ENCODE measurements at places on chromosomes 12 and 14. TPM values are rescaled to one million over a fixed set of nuclear protein-coding genes. Genes with fewer than 3 reads are reported as not detected.

Gene ENDOU
- total RNA-seq = not detected

DNA sequence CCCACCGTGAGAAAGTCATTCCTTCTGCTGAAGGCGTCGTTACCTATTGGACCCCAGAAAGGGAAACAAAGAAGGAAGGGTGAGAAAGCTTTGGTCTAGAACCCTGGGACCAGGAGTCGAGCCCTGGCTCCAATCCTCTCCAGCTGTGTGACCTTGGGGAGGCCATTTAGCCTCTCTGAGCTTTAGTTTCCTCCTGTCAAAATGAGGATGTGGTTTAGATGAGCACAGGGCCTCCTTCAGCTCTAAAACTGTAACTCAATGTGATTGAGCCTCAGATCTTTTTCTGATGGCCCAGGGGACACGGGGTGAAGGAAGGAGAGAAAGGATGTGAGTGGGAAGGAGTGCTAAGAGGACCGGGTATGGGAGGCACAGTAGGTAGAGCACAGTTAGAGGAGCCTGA is 7.7 kb downstream of the JDP2 start:
- peaks cover 55% of the 10 kb centered on the region for H3K36me3 ChIP-seq
- no peak overlapping the region for H3K4me3 ChIP-seq
- H3K4me1 ChIP-seq = peaks cover 3% of the 10 kb centered on the region
- H3K27ac ChIP-seq = no peak overlapping the region

Gene OS9
- total RNA-seq = 112 TPM

DNA sequence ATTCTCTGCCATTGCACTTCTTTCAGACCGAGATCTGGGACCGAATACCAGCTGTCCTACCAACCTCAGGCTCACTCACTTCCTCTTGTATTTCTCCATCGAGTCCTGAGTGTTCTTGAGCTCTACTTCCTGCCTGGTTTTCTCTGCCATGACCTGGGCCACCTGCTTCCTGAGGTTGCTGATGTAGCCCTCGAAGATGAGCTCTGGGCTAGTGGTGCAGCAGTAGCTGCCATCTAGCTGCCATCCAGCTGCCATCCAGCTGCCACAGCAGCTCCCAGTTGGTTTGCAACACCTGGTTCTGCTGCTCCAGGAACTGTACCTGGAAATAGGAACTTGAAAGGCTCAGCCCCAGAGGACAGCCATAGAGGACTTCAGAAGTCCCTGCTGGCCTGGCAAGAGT is 15.0 kb upstream of the KRT73 start:
- H3K4me3 ChIP-seq = no peak overlapping the region
- H3K4me1 ChIP-seq = no peaks in the 10 kb centered on the region
- H3K36me3 ChIP-seq = no peaks in the 10 kb centered on the region
- H3K27me3 ChIP-seq = no peaks in the 10 kb centered on the region
- no peak overlapping the region for H3K27ac ChIP-seq

GRCh38 chr14:74630881-74631690 is 19.0 kb upstream of the LTBP2 start:
- no peaks in the 10 kb centered on the region for H3K4me1 ChIP-seq
- no peaks in the 10 kb centered on the region for H3K27me3 ChIP-seq
- H3K4me3 ChIP-seq = no peak overlapping the region
- H3K27ac ChIP-seq = no peak overlapping the region
- DNase-seq = no peak
- H3K36me3 ChIP-seq = no peaks in the 10 kb centered on the region

GRCh38 chr12:119631930-119632678 is 35.8 kb upstream of the PRKAB1 start:
- no peaks in the 10 kb centered on the region for H3K4me1 ChIP-seq
- no peak overlapping the region for H3K4me3 ChIP-seq
- no peak overlapping the region for H3K27ac ChIP-seq
- DNase-seq = no peak
- H3K36me3 ChIP-seq = no peaks in the 10 kb centered on the region

- H3K4me1 ChIP-seq = no peaks in the 10 kb centered on the region
- H3K36me3 ChIP-seq = peaks cover 4% of the 10 kb centered on the region
- no peak overlapping the region for H3K27ac ChIP-seq
These were observed 142.5 kb upstream of the LMNTD1 start for GRCh38 chr12:25695574-25695973.

Gene ITGA7
- 114 TPM for total RNA-seq

Gene CACNA1C
- total RNA-seq = 0.81 TPM

Gene SERPINA1
- not detected for total RNA-seq

GRCh38 chr14:97074456-97074855 is 277.3 kb downstream of the VRK1 start:
- no peaks in the 10 kb centered on the region for H3K4me1 ChIP-seq
- H3K27me3 ChIP-seq = no peaks in the 10 kb centered on the region
- no peaks in the 10 kb centered on the region for H3K36me3 ChIP-seq
- H3K27ac ChIP-seq = no peak overlapping the region

- no peak for DNase-seq
- H3K4me1 ChIP-seq = no peaks in the 10 kb centered on the region
- no peak overlapping the region for H3K4me3 ChIP-seq
- H3K27me3 ChIP-seq = no peaks in the 10 kb centered on the region
- H3K36me3 ChIP-seq = peaks cover 38% of the 10 kb centered on the region
These were observed 263.1 kb downstream of the CEP128 start for GRCh38 chr14:80678436-80678835.

Gene BEGAIN
- total RNA-seq = 2.7 TPM

Gene DAD1
- total RNA-seq = 127 TPM

Gene TSPAN19
- total RNA-seq = not detected

GRCh38 chr12:112837629-112838197 is 46.2 kb downstream of the RPH3A start:
- H3K36me3 ChIP-seq = no peaks in the 10 kb centered on the region
- H3K4me1 ChIP-seq = 0 out of 2 replicates have a peak, but pooled peaks cover 4% of the 10 kb centered on the region
- H3K27me3 ChIP-seq = no peaks in the 10 kb centered on the region
- no peak overlapping the region for H3K4me3 ChIP-seq

DNA sequence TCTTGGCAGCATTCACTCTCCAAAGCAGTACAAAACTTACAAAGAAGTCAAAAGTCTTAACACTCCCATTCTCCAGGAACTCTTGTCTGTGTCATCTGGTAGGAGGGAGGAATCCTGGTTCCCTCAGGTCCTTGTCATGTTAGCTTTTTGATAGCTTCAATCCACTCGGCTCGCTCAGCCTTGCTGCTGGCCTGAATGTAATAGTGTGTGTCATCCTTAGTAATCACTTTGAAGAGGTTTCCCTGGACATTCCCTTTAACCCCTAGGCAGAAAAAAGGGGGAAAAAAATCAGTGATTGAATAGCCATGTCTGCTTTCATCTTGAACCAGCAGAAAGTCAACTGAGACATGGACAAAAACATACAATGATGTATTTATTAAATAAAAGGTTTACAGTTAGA is 24.8 kb downstream of the PLEK2 start:
- no peak for DNase-seq
- H3K4me1 ChIP-seq = no peaks in the 10 kb centered on the region
- H3K4me3 ChIP-seq = no peak overlapping the region

Gene CACNA2D4
- 0.79 TPM for total RNA-seq

DNA sequence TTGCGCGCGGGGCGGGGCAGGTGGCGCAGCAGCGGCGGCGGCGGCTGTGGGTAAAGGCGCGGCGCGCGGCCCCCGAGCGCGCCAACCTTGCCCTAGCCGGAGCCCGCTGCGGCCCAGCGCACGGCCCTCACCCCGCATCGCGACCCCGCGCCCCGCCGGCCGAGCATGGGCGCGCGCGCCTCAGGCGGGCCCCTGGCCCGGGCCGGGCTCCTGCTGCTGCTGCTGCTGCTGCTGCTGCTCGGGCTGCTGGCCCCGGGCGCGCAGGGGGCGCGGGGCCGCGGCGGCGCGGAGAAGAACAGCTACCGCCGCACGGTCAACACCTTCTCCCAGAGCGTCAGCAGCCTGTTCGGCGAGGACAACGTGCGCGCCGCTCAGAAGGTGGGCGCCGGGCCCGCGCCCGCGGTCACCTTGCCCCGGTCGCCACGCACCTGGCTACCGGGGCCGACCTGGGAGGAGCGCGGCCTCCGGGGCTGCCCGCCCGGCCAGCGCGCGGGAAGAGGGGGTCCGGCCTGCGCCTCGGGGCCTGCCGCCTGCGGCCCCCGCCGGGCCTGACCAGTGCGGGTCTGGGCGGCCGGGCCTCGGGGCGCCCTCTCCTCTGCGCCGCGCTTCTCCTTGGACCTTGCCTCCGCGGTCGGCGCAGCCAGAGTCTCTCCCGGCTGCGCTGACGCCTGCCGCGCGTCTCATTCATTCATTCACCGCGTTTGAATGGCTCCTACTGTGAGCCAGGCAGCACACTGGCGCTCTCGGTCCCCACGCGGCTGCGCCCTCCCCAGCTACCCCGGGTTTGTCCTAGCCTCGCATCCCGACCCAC is at the start of gene BRI3BP:
Gene BRI3BP, plus strand, starts transcription at position 20 of the 811 bp plus-strand sequence. Its CDS starts 146 bp downstream, at position 166.
- H3K36me3 ChIP-seq = no peaks in the 10 kb centered on the region
- peak within 1 kb of the TSS; percentile 87 for H3K4me3 ChIP-seq
- no peaks in the 10 kb centered on the region for H3K27me3 ChIP-seq
- no peaks in the 10 kb centered on the region for H3K4me1 ChIP-seq
- H3K27ac ChIP-seq = no peak within 1 kb of the TSS

DNA sequence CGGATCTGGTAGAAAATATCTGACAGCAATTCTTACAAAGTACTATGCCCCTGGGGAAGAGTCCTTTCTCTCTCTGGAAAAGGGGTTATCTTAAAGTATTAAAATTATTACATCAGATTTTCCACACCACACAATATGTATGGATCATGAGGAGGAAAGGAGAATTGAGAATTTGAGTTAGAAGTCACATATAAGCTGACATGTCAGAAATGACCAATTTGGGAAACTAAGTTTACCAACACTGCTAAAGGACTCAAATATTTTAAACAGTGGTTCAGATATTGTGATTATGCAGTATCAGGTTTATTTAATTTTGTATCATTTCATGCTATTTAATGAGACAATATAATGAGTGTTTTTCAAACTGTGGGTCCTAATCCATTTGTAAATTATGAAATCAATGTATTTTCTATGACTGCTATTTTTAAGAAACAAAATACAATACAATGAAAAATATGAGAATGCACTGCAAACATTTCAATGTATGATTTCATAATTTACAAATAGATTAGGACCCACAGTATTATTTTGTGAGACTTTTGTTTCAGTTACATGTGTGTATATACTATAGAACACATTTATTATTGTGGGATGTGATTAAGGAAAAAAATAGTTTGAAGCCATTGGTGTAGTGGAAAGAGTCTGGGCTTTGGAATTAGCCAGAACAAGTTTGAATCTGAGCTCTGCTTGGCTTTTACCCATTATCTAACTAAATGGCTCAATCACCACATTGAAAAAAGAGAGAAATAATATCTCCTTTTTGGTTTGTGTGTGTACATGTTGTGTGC is 1.8 kb upstream of the INSM2 start:
- H3K4me1 ChIP-seq = no peaks in the 10 kb centered on the region
- H3K36me3 ChIP-seq = no peaks in the 10 kb centered on the region
- no peak overlapping the region for H3K4me3 ChIP-seq
- DNase-seq = no peak

Gene NAA25
- 57.1 TPM for total RNA-seq

Gene CHGA
- 7.8 TPM for total RNA-seq

DNA sequence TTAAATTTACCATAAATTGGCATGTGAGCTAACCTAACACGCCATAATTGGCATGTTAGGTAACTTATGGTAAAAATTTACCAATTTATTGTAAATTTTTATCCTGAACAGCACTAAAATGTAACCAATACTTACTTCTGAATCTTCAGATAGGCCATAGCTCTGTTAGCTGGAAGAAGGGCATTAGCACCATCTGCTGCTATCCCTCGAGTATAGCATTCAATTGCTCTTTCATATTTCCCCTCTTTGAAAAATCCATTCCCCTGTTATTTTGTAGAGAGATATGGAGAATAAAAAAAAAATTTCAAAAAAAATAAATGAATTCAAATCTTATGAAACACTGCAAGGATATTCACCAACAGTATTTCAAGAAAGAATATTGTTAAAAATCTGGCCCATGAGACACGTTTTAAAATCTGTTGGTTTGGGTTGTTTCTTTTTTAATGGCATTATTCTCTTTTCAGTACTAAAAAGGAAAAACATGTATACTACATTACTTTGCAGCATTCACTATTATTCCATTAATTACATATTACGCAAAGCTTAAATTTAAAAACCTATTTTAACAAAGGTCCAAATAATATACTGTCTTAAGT is 19.1 kb downstream of the RPAP3 start:
- no peak overlapping the region for H3K4me3 ChIP-seq
- no peak for DNase-seq
- no peaks in the 10 kb centered on the region for H3K4me1 ChIP-seq
- no peaks in the 10 kb centered on the region for H3K27me3 ChIP-seq
- H3K36me3 ChIP-seq = peaks cover under 1% of the 10 kb centered on the region

DNA sequence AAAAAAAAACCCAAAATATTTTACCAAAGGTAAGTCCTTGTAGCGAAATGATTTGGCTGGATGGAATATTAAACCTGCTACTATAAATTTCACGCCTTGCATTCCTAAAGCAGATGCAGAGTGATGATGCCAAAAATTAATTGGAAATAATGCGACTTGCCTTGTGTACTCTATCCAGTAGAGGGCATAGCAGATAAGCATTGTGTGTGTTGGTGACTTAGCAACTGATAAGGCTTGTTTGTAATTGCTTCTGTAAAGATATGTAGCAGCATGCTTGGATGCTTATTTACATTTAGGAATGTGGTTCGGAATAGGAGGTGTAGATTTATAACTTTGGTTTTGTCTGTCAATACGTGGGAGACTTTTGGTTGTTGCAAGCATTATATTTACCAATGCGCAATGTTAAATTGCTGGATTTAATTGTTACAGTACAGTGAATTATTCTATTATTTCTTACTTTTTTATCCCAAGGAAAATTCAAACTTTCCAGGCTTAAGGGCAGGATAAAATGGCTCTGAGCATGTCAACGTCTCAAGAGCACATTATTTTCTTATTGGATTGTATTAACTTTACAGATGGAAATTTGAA is 80.5 kb downstream of the TMEM260 start:
- DNase-seq = no peak
- no peaks in the 10 kb centered on the region for H3K4me1 ChIP-seq
- H3K27ac ChIP-seq = no peak overlapping the region
- H3K36me3 ChIP-seq = peaks cover 7% of the 10 kb centered on the region
- H3K4me3 ChIP-seq = no peak overlapping the region
- H3K27me3 ChIP-seq = no peaks in the 10 kb centered on the region

GRCh38 chr12:23055004-23055403 is 430.0 kb downstream of the ETNK1 start:
- no peak overlapping the region for H3K4me3 ChIP-seq
- H3K27me3 ChIP-seq = no peaks in the 10 kb centered on the region
- no peaks in the 10 kb centered on the region for H3K4me1 ChIP-seq
- peak; percentile 74 for DNase-seq
- no peaks in the 10 kb centered on the region for H3K36me3 ChIP-seq

DNA sequence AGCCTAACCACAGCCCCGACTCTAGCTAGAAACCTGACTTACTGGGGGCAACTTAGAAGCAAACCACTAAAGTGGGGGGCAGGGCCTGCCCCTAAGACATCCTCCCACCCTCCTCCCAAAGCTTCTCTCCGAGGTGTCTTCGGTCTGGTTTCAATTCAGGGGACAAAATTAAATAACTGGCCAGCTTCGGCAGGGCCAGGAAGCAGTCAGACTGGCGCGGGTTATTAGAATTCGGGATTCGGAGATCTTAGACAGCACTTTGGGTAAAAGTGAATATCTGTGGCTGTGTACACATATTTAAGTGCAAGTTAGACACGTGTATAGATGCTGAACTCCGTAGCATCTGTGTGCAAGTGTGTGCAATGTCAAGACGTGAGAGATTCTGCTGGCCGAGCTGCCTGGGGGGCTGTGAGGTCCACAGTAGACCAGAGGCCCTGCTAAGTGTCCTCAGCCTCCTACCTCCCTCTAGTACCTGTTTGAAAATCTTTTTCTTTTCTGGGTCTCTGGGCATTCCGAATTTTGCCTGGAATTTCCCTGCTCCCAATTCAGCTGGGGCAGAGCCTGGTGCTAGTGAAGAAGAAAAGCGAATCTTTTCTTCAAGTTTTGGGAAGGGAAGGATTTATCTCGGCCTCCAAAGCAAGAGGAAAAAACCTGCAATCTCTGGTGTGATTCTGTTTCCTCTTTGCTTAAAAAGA is 4.0 kb upstream of the HOXC10 start:
- no peak for DNase-seq
- no peaks in the 10 kb centered on the region for H3K4me1 ChIP-seq
- H3K27ac ChIP-seq = no peak overlapping the region
- H3K27me3 ChIP-seq = peaks cover 94% of the 10 kb centered on the region
